AG08395 (cell line): ENCODE measurements at places on chromosomes 7 and 10.

- DNase-seq: no peak
Measured at GRCh38 chr7:160958-161725, 31.2 kb upstream of the FAM20C start.

DNA sequence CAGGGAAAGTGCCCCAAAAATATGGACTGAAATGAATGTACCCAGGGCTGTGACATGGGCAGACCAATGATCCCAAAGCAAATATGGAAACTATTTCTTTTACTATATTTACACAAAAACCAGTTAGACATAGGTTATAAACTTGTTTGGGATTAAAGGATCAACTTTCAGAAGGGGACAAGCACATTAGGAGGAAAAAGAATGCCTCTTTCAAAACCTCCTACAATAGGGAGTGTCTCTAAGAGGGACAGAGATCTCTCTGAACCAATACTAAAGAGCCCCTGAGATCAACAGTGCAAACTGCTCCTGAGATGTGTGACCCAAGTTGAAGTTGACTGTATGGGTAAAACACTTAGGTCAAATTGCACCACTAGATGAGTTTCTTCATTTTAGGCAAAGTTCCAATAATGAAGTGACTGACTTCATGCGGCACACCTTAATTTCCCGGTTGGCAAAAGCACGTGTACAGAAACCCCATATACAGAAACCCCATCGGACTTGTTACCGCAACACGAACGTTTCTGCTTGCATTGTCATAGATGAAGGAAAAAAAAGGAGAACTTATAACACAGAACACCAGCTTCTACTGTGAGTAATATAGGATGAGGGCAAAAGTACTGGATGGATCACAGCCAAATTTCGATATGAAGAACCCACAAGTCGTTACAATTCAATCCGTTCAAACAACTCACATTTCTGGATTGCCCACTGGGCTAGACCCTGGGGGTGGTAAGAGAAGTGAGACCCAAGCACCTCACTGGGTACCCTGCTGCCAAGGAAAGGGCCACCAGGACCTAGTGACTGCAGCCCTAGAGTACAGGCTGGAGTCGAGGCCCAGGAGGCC, 4.3 kb downstream of the SVIL start:
- no peak for DNase-seq

DNA sequence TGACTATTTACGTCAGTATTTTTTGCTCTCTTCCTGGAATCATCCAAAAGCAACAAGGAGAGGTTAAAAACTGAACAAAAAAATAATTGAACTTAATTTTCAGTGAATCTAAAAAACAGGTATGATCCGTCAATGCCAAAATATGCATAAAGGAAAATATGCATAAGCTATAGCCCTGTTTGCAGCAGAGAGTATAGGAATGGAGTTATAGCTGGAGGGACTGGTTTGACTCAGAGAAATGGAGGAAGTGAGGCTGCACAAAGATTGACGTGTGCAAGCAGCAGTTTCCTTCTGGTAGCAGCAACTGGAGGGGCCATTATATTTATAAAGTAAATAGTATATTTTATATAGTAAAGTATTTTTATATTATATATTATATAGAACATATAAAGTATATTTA, 37.1 kb downstream of the GNG11 start:
- no peak for DNase-seq

DNA sequence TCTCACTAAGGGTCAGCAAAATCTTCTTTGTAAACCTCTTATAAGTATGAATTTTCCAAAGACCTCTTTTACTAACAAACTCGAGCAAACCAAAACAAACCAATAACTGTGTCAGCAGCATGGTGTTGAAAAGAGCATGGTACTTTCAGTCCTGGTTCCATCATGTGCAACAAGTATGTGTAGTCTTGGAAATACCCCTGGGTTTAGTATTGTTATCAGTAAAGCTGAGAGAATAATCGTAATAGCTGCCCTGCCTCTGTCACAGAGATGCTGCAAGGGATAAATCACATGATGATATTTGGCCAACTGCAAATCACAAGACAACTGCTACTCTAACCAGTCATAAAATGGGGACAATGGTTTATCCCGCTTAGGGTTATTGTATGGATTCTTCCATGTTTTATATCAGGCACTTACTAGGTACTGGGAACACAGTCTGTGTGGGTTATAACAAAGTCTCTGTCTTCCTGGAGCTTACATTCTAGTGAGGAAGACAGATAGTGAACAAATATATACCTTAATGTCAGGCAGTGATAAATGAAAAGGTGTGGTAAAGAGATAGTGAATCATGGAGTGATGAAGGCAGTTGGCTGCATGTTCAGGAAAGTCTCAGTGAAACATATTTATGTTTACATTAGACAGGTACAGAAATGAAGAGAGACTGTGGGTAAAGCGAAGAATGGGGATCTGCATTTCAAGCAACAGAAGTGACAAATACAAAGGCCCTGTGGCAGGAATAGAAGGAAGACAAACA, 60.5 kb upstream of the C10orf90 start:
- DNase-seq: no peak

DNA sequence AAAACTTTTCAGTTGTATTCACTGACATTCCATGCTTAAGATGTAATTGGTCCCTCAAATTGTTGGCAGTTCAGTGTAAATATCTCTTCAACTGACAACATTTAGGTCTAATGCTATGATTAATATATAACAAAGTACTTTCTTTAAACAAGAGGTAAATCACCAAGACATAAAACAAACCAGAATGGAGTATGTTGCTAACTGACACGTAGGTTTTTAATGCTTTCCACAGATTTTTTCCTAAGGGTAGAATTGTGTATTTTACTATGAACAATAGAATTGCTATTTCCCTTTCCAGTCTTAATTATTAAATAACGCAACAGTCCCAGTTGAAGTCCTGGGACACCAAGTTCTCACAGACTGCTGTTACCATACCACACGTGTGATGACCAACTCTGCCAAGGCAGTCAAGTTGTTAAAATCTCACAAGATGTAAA, 4.1 kb downstream of the JCAD start:
- peak; percentile 31 for DNase-seq

DNA sequence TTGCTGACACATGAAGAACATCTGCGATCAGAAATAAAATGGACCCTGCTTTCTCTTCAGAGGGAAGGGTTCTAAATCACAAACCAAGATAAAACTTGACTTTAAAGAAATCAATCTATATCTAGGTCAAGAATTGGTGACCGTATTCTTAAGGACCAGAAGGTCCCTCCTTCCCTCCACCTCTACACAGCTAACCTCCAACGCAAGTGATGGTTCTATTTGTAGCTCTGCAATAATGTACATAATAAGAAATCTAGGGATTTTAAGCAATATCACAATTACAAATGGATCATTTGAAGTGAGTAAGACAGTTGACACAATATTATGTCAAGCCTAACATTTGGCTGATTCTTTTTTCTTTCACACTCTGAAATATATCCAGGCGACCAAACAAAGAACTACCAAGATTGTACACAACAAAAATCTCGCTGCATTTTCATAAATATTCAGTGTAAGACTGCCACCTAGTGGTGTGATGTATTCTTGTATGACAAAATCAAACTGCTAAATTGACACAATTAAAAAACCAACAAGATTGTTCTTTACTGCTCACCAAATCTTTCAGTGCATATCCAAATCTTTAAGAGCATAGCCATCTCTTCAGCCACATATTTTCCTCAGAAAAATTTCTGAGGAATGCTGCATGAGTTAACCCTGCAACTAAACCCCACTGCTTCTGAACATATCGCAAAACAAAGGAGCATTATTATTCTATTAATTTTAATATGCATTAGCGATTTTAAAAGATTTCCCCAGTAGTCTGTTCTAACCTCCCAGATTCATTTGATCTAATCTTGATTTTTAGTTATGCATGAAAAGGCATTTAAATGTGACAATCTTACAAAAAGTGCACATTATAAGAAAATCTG, 44.5 kb downstream of the ICA1 start:
- peak; percentile 60 for DNase-seq

DNA sequence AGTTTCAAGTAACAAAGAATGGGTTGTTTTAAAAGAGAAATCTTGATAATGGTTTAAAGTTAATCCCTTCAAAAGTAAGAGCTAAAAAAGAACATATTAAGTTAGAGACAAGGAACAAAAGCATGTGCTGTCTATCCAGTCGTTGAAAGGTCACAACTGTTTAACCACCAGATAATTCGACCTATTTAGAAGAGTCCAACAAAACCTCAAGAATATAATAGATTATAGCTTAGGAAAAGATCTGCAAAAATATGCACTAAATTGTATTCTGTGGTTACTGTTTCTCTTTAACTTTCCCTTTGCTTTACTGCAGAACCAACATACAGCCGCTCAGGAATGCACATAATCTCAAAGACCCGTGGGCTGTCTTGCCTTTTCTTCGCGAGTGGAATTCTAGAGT, 74.9 kb downstream of the PCGF5 start:
- no peak for DNase-seq

DNA sequence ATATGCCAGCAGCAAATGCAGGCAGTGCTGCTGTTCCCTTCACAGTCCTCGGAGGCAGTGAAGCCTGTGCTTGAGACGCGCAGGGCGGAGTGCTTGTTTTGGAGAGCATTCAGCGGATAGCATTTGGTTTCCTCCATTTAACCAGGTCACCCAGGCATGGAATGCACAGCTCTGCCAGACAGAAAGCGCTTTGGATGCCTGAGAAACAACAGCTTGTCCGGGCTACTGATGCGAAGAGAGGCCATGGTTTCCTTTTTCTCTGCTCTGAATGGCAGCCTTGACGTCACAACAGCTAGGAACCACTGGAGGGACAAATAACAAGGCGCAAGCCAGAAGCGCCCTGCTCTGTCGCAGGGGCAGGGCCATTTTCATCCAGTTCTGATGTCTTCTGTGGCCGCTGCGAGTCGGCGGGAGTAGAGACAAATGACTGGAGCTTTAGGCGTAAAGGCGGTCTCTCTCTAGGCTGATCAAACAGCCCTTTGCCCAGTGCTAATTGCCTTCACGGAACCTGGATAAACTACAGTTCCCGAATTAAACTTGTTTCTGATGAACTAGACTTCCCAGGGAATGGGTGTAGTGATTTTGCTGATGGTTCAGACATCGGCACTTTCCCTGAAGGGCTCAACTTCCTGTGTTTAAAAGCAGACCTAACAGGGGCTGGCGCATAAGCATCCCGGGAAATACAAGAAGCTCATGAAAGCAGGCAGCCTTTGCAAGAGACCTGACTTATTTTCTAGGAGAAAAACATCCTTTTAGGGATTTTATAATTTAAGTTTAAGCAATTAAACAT, 187.6 kb upstream of the KLF14 start:
- DNase-seq: peak; percentile 40

DNA sequence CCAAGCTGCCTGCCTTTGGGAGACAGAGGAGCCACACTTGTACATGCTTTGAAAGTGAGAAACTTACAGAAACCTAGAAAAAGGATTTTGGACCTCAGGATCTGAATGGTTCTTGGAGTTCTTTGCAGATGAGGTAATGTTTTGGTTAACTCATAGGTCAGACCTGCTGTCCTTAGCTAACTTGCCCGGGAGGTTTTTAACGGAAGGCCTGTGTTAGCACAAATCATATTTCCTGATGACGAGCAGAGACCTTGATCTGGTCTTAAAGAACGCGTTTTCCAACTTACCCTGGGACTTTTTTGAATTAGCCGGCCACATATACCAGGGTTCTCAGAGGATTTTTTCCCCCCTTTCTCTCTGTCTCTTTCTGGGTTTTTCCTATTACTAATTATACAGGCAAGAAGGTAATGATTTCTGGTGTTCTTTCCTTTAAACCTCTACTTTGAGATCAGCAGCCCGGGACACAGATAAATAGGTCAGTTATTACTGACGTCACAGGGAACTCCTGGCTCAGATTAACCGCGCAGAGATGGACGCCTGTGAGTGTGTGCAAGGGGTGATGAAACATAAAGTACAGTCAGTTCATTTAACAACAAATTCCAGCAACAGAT, 101.7 kb upstream of the KLF6 start:
- peak; percentile 73 for DNase-seq

DNA sequence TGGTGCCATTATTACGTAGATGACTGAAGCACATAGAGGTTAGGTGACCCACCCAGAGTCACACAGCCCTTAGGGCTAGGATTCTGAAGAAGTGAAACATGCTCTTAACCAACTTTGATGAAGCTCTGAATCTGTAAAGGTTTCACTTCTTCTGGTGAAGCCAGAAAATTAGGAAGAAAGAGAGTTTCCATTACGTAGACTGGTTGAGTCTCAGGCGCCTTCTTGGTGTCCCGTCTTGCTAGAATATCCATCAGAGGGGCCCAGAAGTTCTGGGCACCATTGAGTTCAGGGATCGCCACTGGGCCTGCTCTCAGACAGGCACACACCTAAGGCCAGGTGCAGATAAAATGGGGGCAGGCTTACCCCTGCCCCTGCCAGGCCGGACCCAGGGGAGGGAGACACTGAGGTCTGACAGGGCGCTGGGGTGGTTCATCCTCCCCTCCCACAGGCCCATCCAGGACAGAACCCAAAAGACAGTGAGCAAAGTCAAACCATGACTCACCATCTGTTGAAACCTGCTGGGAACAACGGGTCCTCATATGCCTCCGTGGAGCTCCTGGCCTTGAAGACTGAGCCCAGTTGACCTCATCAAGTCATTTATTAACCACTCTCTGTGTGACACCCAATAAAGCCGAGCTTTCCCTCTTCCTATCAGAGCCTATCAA, 33.2 kb downstream of the DRGX start:
- DNase-seq: no peak

GRCh38 chr10:75546004-75546403, 114.6 kb downstream of the LRMDA start:
- DNase-seq: no peak

- no peak for DNase-seq
Measured at GRCh38 chr7:156725073-156725472, 84.5 kb downstream of the RNF32 start.

DNA sequence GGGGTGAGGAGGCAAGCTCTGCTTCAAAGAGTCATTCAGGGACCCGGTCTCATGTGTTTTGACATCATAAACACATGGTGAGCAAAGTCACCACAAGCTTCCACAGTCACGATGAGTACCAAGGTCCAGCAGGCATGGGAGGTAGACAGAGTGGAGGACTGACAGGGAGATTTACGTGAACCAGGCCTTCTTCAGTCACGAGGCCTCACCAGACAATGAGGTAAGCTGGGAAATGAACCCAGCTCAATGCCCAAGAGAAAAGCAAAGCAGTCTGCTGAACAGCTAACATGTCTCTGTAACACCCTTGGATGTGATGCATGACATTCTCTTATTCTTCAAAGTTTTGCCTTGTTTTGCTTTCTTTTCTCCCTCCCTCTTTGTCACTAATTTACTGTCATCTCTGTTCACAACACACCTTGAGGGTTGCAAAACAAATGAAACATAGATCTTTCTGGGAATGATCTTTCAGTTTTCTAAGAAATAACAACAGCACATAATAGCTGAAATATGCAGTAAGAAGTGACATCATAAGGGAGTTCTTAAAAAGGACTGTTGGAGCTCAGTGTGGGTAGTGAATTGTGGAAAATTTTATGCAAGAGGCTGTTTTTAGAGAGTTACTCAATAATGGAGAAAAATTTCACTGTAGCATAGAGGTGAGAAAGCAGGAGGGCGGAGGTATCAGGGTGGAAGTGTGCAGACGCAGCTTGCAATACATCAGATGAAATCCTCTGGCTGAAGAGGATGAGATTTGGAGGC, 9.0 kb downstream of the PPP1R17 start:
- DNase-seq: peak; percentile 4
